LHCN-M2 (cell line): ENCODE measurements at places on chromosomes 2 and 18. TPM values are rescaled to one million over a fixed set of nuclear protein-coding genes. Genes with fewer than 3 reads are reported as not detected.
A peak's percentile ranks its signal among the peaks of the same experiment; 100 is the strongest.

GRCh38 chr18:76188097-76188496, 306.9 kb downstream of the ZNF516 start:
- no peak for DNase-seq

GRCh38 chr2:76310894-76311633, 600.3 kb upstream of the GCFC2 start:
- DNase-seq: no peak

DNA sequence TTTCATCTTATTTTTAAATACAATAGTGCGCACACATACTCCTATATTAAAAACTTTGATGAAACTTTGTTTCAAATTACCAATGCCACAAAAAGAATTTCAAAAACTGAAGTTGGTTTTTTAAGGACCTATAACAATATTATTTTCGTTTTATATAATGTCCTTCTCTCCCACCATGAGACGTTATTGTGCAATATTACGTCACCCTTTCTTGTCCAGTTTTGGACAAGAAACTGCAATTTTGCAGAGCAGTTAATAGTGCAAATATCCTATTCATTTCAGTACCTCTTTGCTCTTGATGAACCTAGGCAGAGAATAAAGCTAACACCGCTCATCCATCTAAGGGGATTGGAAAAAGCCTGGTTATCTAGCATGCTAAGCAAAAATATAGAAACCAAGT, 9.7 kb upstream of the ZNF516 start:
- no peak for DNase-seq

The SCN1A gene
- 0.06 and 1.1 TPM in 2 replicates for total RNA-seq

- DNase-seq: no peak
Measured at GRCh38 chr2:190837952-190838361, 42.7 kb upstream of the GLS start.

DNA sequence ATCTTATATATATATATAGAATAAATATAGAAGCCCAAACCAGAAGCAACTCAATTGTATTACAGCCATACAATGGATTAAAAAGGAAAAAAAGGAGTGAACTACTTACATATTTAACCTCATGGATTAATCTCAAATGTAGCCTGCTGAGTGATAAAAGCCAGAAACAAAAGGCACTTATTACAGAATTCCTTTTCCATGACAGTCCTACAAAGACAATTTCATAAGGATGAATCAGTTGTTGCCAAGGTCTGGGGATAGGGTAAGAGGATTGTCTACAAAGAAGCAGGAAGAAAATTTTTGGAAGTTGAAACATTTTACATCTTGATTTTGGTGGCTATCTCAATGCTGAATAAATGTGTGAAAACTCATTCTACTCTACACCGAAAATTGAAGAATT, 103.9 kb upstream of the DCC start:
- DNase-seq: no peak

DNA sequence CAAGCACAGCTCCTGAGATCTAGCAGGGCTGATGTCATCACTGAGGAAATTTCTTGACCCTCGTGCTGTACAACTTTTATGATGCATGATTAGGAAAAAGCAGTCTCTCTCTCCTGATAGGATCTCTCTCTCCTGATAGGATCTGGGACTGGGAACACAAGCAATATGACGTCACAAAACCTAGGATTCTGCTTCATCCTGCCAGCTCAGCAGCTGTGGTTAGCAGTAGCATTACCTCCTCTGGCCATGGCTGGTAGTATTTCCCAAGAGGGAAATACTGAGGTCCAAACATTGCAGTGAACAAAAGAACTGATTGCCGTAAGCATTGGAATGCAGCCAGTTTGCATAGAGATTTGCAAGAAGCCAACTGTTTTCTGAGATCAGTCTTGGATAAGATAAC, 521.2 kb upstream of the POU3F3 start:
- no peak for DNase-seq

DNA sequence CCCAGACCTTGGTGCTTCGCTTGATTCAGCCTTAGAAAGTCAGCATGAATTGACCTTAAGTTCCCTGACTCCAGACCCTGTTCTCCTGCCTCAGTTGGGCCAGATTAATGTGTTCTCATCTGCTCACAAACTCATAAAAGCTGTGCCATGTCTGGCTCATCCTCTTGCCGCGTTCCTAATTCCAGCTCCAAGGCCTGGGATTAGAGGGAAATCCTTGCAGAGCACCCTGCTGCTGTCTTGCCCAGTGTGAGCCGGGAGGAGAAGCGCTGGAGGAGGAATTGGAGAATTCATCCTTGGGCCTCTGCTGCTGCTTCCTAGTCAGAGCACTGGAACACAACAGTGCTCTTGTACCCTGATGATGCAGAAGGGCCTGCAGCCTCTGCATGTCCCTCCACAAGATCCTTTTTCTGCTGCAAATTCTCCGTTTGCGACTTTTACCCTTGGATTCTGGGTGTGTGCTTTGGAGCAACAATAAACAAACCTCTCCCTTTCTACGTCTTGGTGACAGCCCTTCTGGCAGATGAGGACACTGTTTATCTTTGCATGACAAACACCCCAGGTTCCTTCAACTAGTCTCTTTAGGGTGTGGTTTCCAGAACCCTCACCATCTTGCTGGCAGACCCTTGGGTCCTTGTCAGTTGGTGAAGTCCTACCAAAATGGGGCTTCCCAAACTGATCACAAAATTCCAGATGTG, 46.9 kb upstream of the CNGA3 start:
- DNase-seq: no peak

GRCh38 chr18:74840492-74841167, 243.0 kb downstream of the ZNF407 start:
- peak; percentile 64 for DNase-seq

The PSMA8 gene
- total RNA-seq: not detected in 2 replicates

DNA sequence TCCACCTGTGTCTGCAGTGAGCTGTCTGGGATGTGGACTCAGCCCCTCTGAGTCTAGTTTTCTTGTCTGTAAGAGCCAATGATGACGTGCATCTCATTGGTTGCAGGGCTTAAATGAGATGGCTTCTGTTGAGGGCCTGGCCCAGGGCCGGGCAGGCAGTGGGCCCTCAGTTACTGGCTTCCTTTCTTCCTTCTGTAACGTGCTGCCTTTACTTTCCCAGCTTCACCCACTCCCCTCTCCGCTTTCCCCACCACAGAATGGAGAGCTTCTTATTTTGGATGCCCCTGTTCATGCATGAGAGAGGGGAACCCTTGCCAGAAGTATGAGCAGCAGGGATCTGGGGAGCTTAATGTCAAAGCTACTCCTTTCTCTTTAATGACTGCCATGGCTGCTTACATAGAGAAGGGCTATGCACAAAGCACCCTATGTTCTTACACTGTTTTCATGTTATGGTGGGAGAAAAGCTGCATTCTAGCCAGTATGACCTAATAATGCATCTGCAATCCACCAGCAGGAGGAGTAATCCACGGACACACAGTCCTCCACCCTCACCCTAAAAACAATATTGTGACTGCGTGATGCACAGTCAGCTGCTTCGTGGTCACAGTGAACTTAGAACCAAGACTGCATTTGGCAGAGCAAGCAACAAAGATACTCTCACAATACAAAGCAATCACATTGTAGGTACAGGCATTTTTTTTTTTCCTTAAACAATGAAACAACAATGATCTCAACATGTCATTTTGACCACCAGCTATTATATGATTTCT, 37.2 kb downstream of the CREG2 start:
- peak; percentile 81 for DNase-seq

DNA sequence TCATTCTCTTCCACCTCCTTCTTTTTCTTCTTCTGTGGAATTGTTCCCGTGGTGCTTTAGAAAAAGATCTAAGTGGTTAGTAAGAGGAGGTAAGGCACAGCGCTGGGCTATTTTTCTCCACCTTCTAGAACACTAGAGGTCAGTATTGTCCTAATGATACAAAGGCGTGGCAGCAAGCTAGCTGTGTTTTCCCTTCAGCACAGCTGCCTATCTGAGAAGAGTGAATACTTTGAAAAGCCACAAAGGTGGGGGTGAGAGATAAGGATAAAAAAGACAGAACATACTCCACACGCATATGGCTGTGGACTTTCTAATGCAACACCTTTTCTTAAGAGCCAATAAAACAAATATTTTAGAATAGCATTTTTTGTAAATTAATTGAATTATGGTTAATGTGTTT, 2.1 kb downstream of the CNTNAP5 start:
- peak; percentile 8 for DNase-seq

The OTOF gene
- total RNA-seq: 0.06 and 0.83 TPM in 2 replicates

The ABHD1 gene
- total RNA-seq: 0.17 TPM in 1 of 2 replicates, not detected in the other

The WDSUB1 gene
- 3.4 and 6.4 TPM in 2 replicates for total RNA-seq

The TIGD1 gene
- total RNA-seq: 5.0 and 5.1 TPM in 2 replicates

DNA sequence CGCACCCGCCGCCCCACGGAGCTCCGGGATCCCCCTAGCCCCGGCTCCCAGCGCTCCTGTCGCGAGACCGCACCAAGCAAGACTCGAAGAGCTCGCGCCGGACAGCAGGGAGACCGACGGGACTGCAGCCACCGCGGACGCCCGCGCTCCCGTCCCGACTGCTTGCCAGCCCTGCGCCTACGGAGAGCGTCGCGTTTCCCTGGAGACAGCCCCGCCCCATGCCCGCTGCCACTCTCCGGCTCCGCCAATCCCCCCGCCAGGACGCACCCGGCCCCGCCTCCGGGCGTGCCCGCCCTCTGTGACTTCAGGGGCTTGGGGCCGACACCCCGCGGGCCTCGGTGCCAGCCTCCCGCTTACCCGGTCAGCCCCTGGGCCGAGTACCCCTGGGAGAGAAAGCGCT, at the start of gene ANKMY1:
ANKMY1 (minus strand) TSS at position 181 of the 400 bp plus-strand sequence. CDS start 653 bp downstream, outside the sequence.
- peak; percentile 16 for DNase-seq

GRCh38 chr18:13835202-13835601, 11.3 kb downstream of the MC5R start:
- no peak for DNase-seq

- DNase-seq: no peak
Measured at GRCh38 chr2:170819680-170820664, 3.3 kb downstream of the GAD1 start.

DNA sequence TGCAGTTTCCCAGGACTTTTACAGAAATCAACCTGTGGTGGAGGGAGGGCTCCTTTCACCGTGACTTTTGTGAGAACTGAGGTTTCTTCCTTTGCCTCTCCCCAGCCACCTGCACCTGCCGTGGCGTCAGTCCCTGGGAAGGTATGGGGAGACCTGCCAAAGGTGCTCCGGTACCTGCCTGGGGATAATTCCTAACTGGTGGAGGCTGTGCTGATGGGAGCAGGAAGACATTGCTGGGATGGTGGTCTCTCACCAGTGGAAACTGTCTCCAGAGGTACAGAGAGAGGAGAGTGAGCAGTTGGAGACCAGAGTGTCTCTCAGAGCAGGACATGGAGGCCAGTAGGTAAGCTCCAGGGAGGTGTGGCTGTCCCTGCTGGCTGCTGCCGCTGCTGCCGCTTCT, 52.6 kb downstream of the CIB4 start:
- no peak for DNase-seq

- no peak for DNase-seq
Measured at GRCh38 chr2:232843834-232844233, 26.2 kb upstream of the SNORC start.

- DNase-seq: no peak
Measured at GRCh38 chr2:224210286-224211180, 171.4 kb upstream of the SERPINE2 start.

The LRRC30 gene
- not detected in 2 replicates for total RNA-seq

The GCFC2 gene
- total RNA-seq: 14.1 and 14.3 TPM in 2 replicates

DNA sequence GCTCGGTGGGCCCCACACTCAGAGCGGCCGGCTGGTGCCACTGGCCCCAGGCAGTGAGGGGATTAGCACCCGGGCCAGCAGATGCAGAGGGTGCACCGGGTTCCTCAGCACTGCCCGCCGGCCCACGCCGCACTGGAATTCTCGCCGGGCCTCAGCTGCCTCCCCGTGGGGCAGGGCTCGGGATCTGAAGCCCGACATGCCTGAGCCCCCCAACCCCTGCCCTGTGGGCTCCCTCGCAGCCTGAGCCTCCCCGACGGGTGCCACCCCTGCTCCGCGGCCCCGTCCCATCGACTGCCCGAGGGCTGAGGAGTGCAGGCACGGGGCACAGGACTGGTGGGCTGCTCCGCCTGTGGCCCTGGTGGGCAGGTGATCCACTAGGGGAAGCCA, 37.6 kb upstream of the TWSG1 start:
- DNase-seq: no peak

- DNase-seq: no peak
Measured at GRCh38 chr18:3422905-3423304, 27.1 kb upstream of the TGIF1 start.

DNA sequence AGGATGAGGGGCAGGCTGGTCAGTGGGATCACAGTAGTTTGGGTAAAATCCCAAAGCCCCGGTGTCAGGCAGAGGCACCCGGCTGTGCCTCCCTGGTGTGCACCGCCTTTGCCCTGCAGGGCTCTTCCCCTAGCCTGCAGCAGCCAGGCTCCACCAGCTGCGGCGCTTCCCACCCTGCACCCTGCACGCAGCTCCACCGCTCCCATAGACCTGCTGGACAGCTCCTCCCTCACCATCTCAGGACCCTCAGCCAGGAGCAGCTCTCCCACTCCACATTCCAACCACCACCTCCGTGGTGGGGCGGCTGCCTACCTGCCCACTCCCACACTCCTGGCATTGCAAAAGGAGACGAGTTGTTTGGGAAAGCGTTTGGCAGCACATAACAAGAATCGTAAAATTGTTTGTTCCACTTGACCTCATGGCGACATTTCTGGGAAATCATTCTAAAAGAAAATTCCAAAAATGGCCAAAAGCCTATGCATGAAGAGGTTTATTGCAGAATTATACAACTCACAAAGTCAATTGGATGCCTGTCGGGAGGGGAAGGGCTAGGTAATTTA, 287.4 kb upstream of the HDAC4 start:
- DNase-seq: no peak

The PHLPP1 gene
- 8.5 and 9.6 TPM in 2 replicates for total RNA-seq

The OSR1 gene
- 8.6 and 13.1 TPM in 2 replicates for total RNA-seq

DNA sequence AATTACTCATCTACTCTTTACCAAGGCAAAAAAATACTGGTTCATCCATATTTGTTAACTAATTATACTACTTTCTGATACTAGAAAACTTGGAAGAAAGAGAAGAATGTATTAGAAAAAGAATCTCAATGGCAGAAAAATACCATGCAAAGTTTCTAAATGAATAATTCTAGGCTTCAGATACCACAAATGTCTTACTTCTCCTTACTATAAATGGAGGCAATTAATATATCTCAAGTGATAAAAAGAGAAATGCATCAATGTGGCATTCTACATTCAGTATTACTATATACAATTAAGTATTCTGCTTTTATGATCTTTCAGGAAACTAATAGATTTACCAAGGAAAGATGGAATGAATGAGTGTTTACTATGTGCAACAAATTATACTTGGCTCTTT, 85.5 kb downstream of the ITSN2 start:
- DNase-seq: no peak

The LRP2 gene
- total RNA-seq: not detected in 2 replicates

DNA sequence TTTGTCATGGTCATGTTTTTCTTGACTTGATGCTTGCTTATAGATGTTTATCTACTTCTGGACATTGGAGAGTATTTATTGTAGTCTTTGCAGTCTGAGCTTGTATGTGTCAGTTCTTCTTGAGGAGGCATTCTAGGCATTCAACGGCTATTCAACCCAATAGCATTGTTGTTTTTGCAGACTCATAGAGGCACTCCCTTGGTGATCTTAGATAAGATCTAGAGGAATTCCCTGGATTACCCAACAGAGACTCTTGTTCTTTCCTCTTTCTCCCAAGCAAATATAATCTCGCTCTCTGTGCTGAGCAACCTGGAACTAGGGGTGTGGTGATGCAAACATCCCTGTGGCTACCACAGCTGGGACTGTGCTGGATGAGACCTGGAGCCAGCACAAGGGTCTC, 40.4 kb downstream of the SYT4 start:
- no peak for DNase-seq

The TMEM178A gene
- 0.06 and 0.40 TPM in 2 replicates for total RNA-seq

The SDC1 gene
- 73.1 and 83.5 TPM in 2 replicates for total RNA-seq
